ENCODE measurements at places on chromosomes 4 and X. TPM values are rescaled to one million over a fixed set of nuclear protein-coding genes. Genes with fewer than 3 reads are reported as not detected.

DNA sequence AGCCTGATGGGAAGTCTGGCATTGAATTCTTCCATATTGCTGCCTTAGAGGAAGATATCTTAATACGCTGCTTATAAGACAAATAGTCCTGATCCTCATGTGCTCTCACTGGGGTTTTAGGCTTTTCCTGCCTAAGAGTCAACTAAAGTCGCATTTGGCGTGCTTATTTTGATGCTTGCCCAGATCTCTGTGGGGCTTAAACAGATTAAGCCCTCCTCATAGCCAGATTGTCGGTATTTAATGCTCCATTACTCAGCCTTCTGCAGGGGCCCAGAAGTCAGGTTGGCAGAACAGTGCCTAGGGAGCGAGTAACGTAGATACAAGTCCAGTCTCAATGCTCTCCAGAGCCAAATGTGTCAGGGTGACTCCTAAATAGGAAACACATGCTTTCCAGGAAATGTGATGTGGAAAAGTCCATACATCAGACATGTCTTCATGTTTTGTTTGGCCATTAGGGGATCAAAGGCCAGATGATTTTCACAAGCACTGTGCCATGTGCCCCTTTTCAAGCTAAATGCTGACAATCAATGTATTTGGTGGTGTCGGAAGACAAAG is 262.8 kb downstream of the PRDM5 start:
- no peak for DNase-seq

Gene PAK3
- polyA plus RNA-seq, result 0.24 TPM

Gene ZMAT1
- 8.5 TPM for polyA plus RNA-seq

DNA sequence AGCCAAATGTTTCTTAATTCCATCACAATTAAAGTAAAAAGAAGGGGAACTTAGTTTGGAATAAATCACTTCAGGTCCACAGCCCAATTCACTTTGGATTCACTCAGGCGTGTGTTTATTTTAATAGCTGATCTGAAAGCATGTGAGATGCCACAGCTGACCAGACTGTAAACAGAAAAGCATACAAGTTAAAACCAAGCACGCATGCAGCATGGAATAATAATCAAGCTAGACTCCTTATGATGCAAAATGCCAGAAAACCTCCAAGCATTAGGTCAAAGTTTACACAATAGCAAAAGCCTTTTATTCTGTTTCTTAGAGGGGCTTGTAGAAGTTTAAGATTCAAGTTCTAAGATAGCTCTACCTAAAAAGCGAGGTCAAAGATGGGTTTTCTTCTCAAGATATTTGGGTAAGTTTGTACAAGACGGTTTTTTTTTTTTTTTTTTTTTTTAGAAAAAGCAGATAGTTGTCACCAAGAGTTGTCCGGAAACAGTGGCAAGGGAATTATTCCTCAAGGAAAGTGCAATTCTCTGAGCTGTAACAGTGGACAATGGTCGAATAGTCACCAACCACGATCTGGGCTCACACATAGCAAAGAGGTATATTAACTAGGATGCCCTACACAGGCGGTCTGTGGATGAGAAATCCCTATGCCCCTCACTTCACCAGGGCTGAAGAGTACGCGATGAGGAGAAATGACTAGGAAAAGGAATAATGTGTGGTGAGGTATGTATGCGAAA is 763 bp upstream of the PRRG1 start:
- DNase-seq, result no peak

Gene CFAP47
- polyA plus RNA-seq, result not detected

Gene KCNE5
- polyA plus RNA-seq, result not detected

Gene NAP1L2
- 11.0 TPM for polyA plus RNA-seq

GRCh38 chr4:139532947-139533346 is 23.1 kb downstream of the SETD7 start:
- DNase-seq, result peak; percentile 72

- DNase-seq, result no peak
Observed at GRCh38 chrX:46686003-46686645, 72.8 kb downstream of the SLC9A7 start.

- DNase-seq, result no peak
Observed at GRCh38 chr4:179268791-179269190, 1826.6 kb upstream of the AGA start.
